Dermis lymphatic vessel endothelial cell (primary cell): ENCODE measurements at places on chromosomes 7 and 10. TPM values are rescaled to one million over a fixed set of nuclear protein-coding genes. Genes with fewer than 3 reads are reported as not detected.

The ECHDC3 gene
- 15.7 and 21.7 TPM in 2 replicates for total RNA-seq

The PPP1R3A gene
- total RNA-seq, result not detected in 2 replicates

The GNG11 gene
- 395 and 576 TPM in 2 replicates for total RNA-seq

The DENND2A gene
- total RNA-seq, result 0.33 and 1.0 TPM in 2 replicates

The CLDN3 gene
- total RNA-seq, result 0.11 TPM in 1 of 2 replicates, not detected in the other

The PARD3 gene
- 38.9 and 44.1 TPM in 2 replicates for total RNA-seq

The SLC39A12 gene
- not detected in 2 replicates for total RNA-seq

The AGAP6 gene
- total RNA-seq, result 1.5 and 2.1 TPM in 2 replicates

The HABP2 gene
- total RNA-seq, result 0.09 and 0.22 TPM in 2 replicates

The NEUROG3 gene
- not detected in 2 replicates for total RNA-seq

The TMEM176B gene
- total RNA-seq, result not detected in 2 replicates

The ZNF853 gene
- 1.6 and 5.2 TPM in 2 replicates for total RNA-seq

The SH2D4B gene
- total RNA-seq, result under 0.01 TPM in 2 replicates

The TMEM178B gene
- total RNA-seq, result under 0.01 and 0.11 TPM in 2 replicates

The FBXO24 gene
- 0.09 and 0.11 TPM in 2 replicates for total RNA-seq

The SPDYE2B gene
- not detected in 2 replicates for total RNA-seq

The CYP3A7 gene
- not detected in 2 replicates for total RNA-seq

The C10orf88 gene
- 12.1 and 12.5 TPM in 2 replicates for total RNA-seq
